GM10248 (cell line): ENCODE measurements at places on chromosomes 4 and X.

DNA sequence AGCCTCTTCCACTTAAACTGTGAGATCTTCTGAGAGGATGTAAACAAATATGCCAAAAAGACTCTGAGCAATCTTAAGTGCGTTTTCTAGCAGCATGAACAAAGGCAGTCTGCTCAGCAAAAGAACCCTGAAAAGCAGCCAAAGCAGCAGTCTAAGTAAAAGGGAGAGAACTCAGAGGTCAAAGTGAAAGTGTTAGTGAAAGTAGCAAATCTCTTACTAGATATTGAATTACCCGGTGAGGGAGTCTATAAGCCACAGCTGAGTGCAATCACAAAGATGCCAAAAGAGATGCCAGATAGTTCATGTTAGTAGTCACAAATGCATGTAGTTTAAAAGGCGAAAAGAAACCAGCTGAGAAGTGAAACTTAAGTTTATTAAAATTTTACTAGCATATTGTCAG, 7.9 kb upstream of the GNRHR start:
- DNase-seq: peak; percentile 46

DNA sequence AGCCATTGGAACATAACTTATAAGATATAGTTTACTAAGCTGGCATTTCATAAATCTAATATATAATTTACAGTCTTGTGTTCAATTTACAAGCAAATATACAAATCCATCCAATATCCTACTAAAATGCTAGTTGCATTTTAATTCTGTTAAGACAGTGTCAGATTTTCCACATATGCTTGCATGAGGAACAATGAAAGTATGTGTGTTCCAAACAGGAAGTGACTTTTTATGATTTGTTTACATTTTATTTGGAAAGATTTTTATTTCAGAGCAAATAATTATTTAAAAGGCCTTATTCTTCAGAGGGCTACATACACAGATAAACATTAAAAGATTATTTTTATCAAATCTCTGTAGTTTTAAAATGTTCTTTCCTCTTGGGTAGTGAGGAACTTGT, 130.1 kb downstream of the KLHL34 start:
- no peak for DNase-seq

GRCh38 chr4:177177541-177178081, 132.1 kb upstream of the NEIL3 start:
- DNase-seq: no peak

- DNase-seq: no peak
These were observed 105.4 kb upstream of the PCDH7 start for GRCh38 chr4:30614771-30615170.

DNA sequence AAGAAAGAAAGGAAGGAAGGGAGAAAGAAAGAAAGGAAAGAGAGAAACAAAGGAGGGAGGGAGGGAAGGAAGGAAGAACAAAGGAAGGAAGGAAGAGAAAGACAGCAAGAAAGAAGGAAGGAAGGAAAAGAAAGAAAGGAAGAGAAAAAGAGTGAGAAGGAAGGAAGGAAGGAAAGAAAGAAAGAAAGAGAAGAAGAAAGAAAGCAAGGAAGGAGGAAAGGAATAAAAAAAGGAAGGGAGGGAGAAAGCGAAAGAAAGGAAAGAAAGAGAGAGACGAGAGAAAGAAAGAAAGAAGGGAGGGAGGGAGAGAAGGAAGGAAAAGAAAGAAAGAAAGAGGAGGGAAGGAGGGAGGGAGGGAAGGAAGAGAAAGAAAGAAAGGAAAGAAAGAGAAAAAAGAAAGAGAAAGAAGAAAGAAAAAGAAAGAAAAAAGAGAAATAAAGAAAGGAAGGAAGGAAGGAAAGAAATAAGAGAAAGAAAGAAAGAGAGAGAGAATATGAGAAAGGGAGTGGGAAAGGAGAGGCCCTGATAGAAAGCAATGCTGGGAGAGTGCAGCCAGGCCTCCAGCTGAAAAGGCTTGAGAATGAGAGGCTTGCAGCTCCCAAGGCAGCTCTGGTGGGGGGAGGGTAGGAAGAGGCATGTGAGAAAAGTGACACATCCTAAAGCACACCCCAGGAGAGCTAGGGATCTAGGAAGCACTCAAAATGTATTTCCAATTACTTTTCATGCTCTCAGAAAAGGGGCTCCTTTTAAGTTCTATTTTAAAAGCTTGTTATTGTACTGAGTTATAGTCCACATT, 134.0 kb upstream of the ZIC3 start:
- no peak for DNase-seq

- DNase-seq: no peak
These were observed 70.4 kb downstream of the FGFBP1 start for GRCh38 chr4:15868111-15868510.

DNA sequence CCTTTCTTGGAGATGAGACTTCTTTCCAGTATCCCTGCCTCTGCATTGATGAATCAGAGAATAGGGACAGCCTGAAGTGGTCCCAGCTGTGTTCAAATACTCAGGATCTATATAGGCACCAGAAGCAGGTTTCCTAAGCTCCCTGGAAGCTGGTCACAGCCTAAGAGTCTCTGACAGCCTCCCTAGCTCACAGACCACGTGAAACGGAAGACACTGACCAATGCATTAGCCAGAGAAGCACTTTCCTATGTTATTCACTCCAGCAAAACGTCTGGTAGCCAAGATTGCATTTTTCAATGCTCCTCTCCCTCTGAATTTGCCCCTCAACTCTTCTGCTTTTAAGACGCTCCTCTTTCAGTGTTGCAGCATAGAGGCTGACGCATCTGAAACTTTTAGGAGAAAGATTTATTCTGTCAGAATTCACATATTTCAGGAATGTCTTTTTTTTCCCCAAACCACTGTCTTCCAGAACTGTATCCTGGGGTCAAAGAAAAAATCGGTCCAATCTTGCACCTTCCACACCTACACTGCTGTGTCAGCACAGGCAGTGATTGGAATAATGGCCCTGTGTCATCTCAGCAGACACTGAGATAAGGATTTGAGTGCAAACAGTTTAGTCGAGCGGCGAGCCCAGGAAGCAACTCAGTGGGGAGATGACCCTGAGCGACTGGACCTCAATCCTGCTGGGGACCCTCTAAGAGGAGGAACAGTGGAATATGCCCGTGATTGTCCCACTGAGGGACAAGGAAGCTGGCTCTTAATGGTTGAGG, 109.4 kb downstream of the SMIM20 start:
- no peak for DNase-seq

- no peak for DNase-seq
These were observed 15.2 kb upstream of the HMX1 start for GRCh38 chr4:8886612-8887406.

- DNase-seq: no peak
These were observed 538.7 kb upstream of the PABPC4L start for GRCh38 chr4:134740290-134740689.

GRCh38 chr4:157994863-157995262, 178.0 kb downstream of the GASK1B start:
- no peak for DNase-seq

DNA sequence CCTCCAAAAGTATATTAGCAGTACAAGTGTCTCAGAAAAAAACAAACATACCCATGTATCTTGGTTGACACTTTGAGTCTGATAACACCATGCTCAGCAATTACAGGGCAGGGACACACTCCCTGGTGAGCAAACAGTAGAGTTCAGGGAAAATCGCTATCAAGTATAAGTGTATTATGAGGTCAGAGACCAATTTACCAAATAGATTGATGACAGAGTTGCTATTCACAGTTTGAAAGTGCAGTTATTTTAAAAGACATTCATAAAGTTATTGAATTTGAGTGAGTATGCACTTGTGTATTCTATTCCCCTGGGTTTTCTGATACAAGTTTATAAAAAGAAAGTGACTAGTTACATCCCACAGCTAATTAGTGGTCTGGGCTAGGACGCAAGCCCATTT, 10.2 kb upstream of the LONRF3 start:
- DNase-seq: no peak

- DNase-seq: no peak
These were observed 237.1 kb downstream of the ZNF674 start for GRCh38 chrX:46308110-46308509.

DNA sequence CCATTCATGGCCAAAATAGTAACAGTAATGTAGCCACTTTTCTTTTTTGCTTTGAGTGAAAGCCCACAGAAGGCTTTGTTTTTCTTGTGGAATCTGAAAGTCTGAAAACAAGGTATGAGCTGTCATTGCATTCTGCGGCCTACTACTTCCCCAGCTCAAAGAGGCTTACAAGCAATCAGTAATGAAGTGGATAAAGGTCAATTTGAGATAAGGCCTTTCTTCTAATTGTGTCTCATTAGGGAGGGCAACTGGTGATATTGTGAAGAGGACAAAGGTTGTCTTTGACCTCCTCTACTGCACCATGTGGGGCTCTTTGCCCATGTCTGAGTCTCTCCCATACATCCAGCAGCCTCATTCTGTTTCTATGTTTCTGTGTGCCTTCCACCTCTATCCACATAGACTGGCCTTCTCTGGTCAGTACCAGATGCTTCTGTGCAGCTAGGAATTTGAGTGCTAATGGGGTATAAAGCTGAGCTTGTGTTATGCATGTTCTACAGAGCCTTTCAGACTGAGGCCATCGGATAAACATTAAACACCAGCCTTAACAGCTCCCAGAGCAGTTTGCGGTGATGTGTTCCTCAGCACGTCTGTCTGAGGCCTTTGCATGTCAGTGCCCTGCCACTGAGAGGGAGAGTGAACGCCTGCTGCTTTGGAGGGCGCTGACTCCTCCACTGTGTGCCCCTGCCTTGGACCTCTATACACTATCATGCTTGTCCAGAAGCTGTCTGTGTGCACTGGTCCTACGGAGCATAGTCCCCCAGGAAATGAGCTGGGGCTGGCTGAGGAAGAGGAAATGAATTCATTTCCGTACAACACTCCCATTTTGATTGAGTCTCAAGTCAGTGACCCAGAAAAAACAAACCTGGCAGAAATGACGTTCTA, 80.2 kb downstream of the SH2D1A start:
- DNase-seq: no peak

DNA sequence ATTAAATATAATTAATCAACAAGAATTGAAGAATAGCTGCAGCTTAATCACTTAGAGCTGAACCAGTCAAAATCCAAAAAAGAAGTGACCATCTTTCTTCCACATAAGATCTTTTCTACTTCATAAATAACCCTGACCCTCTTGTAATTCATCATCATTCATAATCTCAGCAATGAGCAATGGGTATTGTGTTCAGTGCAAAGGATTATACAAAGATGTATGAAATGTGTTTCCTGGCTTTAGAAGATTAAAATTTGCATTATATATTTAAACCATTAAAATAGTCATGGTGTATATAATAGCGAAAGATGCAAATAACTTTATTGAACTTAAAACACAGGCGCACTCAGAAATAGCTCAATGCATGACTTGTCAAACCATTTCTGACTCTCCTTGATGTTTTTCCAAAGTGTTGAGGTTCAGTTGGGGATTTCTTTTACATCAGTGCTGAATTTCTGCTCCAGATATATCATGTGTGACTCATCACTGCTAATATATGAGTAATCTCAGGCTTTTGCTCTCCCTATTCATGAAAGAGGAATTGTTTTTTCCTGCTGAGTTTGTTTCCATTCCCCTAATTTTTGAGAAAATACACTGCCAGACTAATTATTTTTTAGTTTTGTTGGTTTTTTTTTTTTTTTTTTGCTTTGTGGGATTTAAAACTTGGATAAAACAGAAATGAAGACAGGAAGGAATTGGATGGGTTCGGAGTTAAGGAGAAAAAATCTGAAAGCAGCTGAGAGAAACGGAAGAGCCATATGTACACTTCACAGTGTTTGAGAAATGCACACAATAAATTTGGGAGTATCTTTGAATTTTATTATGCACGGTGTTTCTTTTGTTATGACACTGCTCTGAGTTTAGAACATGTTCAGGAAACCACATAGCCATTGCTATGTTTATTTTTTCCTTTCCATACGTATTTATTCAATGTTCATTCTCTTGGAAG, 290.1 kb upstream of the PCDH7 start:
- no peak for DNase-seq

GRCh38 chr4:4387531-4388310, 819 bp downstream of the NSG1 start:
- DNase-seq: no peak

GRCh38 chrX:96770315-96770714, 85.7 kb downstream of the DIAPH2 start:
- no peak for DNase-seq

- DNase-seq: no peak
These were observed 80.4 kb downstream of the LDB2 start for GRCh38 chr4:16818005-16818404.

DNA sequence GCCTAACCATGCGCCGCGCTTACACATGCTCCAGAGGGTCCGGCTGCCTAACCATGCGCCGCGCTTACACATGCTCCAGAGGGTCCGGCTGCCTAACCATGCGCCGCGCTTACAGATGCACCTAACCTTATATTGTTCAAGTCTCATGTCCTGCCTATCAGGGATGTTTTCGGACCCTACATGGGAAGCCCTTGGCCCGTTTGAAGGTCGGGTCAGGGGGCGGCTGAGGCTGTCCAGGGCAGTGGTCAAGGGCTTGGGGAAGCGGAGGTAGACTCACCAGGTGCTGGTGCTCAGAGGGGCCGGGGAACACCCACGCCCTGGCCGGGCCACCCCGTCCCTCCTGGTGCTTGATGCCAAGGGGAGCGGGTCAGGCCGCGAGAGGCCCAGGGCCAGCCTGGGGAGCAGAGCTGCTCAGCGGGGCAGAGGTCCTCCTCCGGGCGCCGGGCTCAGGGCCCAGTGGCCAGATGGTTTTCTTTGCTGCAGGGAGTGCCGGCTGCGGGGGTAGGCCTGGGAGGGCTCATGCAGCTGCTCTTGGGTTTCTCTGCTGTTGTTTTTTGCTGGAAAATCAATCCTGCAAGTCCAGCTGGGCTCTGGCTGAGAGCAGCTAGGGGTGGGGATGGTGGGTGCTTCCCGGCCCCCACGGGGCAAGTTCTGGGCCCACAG, 35.4 kb upstream of the SPON2 start:
- no peak for DNase-seq

GRCh38 chr4:86891762-86892635, at the start of gene C4orf36:
C4orf36 (minus strand) TSS chr4:86892422; CDS start chr4:86891520, 902 bp downstream.
- peak; percentile 63 for DNase-seq

DNA sequence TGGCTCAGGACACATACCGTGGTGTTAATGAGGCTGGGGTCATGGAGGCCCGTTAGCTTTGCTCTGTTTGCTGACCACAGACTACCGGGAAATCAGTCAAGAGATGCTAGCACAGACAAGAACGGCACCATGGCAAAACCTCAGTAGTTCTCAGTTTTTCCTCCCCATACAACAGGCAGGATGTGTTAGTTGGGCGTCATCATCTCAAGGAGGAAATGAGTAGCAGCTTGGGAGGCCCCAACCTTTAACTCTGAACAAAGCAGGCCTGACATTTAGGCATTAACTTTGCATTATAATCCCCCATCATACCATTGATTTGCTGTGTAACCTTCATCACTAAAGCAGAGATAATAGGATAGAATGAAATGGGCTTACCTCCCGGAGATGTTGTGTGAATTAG, 714.2 kb downstream of the RPA4 start:
- no peak for DNase-seq

- no peak for DNase-seq
These were observed 25.9 kb downstream of the ZNF721 start for GRCh38 chr4:472881-473569.

- DNase-seq: no peak
These were observed 327.1 kb downstream of the PAPSS1 start for GRCh38 chr4:107392951-107393350.

- no peak for DNase-seq
These were observed 1.5 kb upstream of the PORCN start for GRCh38 chrX:48507246-48507645.

- DNase-seq: no peak
These were observed 786 bp upstream of the ZFX start for GRCh38 chrX:24148535-24149350.

- DNase-seq: no peak
These were observed 42.5 kb upstream of the KCNIP4 start for GRCh38 chr4:21991050-21991449.

- peak; percentile 49 for DNase-seq
These were observed 142.6 kb downstream of the EGF start for GRCh38 chr4:110055158-110055768.
